MG63 (cell line): ENCODE measurements at places on chromosomes 16 and 17. TPM values are rescaled to one million over a fixed set of nuclear protein-coding genes. Genes with fewer than 3 reads are reported as not detected.

Gene KRT39
- not detected in 2 replicates for total RNA-seq

Gene CFAP119
- total RNA-seq: 4.1 and 9.1 TPM in 2 replicates

- no peak for DNase-seq
Measured at GRCh38 chr17:44084131-44084538, 13.6 kb downstream of the G6PC3 start.

GRCh38 chr17:79951361-79952264 lies 84.1 kb downstream of the TBC1D16 start:
- DNase-seq: no peak
